Hematopoietic multipotent progenitor cell treated with erythropoietin and hydrocortisone succinate and interleukin-3 and kit ligand, for 8 days (in vitro differentiated cells): ENCODE measurements at places on chromosomes 4 and X.

DNA sequence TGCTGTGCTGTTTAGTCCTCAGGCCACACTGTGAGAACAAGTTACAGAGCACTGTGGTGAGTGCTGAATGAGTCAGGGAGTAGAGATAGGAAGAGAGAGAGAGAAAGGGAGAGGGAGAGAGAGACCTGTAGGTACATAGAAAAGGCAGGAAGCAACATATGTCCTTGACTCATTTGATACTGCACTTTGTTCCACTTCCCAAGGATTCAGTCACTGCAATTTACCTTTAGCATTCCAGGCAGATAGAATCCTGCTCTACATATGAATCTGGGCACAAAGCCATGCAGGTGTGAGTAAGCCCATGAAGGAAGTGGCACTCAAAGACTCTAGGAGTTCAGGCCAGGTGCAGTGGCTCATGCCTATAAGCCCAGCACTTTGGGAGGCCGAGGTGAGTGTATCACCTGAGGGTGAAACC, 1.0 kb upstream of the DAPP1 start:
- DNase-seq: no peak

DNA sequence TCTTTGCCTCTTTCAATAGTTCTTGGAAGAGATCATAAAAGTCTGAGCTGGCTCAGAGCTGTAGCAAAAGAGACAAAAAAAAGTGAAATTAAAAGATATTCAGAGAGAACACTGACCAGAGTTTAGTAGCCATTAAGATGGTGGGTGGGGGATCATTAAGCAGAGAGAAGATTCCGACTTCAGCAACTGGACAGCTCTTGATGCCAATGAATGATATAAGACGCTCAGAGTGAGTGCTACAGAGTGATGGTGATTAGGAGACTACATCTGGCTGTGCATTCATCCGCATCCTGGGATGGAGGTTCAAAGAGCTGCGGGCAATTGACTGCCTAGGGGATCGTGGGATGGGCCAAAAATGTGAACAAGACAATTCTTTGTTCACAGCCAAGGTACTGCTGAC, 178.5 kb downstream of the PACRGL start:
- no peak for DNase-seq

- no peak for DNase-seq
Observed at GRCh38 chr4:40389986-40390385, 54.9 kb downstream of the CHRNA9 start.

GRCh38 chr4:174604198-174604597, 81.9 kb upstream of the HPGD start:
- peak; percentile 4 for DNase-seq

GRCh38 chr4:11632483-11632882, 203.8 kb upstream of the HS3ST1 start:
- DNase-seq: no peak

- no peak for DNase-seq
Observed at GRCh38 chr4:37991623-37992410, 31.6 kb downstream of the PTTG2 start.

DNA sequence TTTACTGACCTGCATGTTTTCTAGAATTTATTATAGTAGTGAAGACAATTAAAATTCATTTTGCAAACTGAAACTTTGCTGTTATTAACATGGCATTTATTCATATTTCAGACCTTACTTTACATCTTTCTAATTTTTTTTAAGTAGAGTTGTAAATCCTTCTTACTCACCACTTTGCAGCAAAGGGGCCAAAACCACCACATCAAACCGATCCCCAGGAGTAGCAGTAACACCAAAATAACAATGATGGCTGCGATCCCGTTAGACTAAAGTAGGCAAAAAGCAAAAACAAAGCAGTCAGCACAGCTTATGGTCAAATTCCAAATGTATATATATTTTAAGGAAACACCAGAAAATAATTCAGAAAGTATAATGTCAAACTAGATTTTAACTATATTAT, 64.7 kb downstream of the ANTXR2 start:
- no peak for DNase-seq

- peak; percentile 29 for DNase-seq
Observed at GRCh38 chr4:116531870-116532269, 553.5 kb downstream of the TRAM1L1 start.

- no peak for DNase-seq
Observed at GRCh38 chrX:119762718-119763117, 4.3 kb downstream of the SOWAHD start.

GRCh38 chr4:31702326-31702725, 982.2 kb downstream of the PCDH7 start:
- DNase-seq: no peak

DNA sequence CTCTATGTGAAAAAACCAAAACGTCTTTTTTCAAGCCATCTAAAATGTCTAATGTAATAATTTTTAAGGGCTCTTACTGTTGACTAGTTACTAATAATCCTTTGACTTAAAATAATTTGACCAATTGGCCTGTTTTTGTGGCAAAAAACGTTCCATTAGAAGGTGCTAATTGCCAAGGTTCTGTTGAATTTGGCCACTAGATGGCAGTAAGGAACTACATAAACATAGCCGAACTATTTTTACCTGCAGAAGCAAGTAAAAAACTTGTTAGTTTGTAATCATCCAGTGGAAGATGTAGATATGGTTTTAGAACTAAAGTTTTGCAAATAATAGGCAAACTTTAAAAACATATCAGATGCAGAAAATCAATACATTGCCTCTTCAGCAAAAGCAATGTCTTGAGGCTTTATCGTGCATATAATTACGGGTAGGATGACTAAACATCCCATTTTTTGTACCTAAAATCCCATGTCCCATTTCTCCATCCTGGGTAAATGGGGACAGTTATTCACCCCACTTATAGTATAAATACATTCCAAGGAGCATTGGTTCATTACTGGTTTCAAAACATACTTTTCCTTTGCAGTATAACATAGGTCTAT, 57.6 kb downstream of the PROM1 start:
- DNase-seq: peak; percentile 69

DNA sequence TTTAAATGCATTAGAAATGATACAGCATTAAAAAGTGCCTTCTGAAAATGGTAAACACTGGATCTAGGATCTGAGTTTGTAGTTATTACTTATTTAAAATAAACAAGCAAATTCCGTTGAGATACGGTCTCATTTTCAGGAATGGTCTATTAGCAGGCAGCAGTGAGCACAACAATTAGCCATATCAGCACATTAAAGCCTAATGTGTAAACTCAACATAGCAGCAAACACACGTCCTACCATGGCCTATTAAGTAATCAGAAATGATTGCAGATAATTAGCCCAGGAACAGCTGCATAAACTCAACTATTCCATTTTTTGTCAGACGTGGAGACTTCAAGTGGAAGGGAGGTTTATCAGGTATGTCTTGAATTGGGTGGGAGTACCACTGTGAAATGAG, 61.8 kb downstream of the NEIL3 start:
- no peak for DNase-seq

DNA sequence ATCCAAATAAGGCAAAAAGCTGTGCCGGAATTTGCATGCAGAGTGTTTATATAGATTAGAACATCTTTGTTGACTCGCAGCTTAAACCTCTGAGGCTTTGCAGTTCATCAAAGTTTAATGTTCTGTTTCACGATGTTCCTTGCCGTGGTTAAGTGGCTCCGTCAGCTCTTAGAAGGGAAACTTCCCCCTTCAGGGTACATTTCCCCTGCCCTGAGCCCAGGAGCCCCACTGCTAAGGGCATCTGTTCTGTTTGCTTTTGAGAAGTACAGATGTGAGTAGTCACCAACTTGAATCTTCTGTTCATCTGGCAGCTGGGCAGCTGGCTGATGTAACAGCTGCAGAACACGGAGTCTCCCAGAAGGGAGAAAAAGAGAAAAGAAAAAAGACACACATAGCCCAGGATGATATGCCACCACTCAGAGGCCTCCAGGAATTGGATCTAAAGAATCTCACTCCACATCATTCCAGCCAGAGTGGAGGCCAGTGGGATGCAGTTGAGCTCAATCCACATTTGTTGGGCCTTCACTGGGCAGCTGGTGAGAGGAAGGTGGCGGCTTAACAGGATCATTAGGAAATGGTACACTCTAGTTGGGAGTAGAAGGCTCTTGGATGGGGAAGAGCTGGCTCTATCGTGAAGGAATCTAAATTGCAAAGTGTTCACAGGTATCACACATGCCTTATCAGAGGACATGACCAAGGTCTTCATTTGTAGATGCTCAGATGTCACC, 178.7 kb upstream of the RBPJ start:
- DNase-seq: no peak

DNA sequence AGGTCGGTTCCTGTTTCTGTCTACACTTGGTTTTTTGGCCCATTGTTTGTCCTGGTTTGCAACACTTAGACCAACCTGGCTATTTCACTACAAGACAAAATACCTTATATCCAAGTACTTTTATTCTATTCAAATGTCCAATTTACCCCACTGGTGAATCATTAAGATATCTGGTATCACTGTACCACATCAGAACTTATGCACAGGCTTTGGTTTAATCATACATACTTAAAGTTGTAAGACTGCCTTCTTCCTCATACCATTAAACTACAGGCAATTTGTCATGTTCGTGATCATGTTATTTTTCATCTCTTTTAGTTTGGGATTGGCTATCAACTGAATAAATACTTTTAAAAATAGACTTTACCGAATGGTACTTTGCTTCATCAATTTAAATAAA, 53.0 kb upstream of the ATOH1 start:
- no peak for DNase-seq

- no peak for DNase-seq
Observed at GRCh38 chr4:84683064-84683850, 100.3 kb downstream of the CDS1 start.

- no peak for DNase-seq
Observed at GRCh38 chr4:167715176-167715575, 377.2 kb upstream of the ANXA10 start.

DNA sequence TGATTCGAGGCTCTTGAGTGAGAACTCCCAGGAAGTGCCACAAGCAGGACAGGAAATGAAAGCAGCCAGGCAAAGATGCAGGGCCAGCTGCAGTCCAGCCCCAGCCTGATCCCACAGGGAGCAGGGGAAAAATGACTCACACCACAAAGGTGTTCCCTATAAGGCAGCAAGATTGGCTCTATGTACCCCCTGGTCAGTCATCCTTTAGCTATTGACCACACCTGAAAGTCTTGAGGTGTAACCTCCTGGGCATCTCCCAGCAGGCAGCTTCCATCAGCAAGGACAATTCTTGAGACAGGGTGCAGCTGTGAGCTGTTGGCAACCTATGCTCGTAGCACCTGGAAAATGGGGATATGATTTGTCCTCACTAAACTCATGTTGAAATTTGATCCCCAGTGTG, 27.9 kb upstream of the EXOC1L start:
- no peak for DNase-seq

DNA sequence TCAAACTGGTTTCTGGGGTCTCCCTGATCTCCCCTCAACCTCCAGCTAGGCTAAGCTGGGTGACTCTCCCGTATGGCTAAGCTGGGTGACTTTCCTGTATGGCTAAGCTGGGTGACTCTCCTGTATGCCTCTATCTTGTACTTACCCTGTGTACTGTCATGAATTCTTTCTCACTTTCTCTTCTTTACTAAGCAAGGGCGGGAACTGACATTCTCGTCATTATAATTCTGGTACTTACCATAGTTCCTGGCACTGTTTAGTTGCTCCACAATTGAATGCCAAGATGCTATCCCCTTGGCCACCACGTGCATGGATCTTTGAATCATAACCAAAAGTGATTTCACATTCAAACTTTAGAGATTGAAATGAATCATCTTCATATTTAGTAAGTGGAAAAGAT, 8.8 kb downstream of the INTU start:
- DNase-seq: no peak

DNA sequence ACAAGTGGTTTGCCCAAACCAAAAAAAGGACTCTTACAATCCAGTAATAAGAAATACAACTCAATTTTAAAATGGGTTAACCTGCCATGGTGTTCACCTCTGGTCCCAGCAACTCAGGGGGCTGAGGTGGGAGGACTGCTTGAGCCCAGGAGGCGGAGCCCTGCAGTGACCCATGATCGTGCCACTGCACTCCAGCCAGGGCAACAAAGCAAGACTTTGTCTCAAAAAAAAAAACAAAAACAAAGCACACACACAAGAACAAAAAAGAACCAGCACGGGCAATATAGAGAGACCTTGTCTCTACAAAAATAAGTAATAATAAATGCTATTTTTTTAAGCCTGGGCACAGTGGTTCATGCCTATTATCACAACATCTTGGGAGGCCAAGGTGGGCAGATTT, 28.7 kb downstream of the ARAP2 start:
- no peak for DNase-seq

DNA sequence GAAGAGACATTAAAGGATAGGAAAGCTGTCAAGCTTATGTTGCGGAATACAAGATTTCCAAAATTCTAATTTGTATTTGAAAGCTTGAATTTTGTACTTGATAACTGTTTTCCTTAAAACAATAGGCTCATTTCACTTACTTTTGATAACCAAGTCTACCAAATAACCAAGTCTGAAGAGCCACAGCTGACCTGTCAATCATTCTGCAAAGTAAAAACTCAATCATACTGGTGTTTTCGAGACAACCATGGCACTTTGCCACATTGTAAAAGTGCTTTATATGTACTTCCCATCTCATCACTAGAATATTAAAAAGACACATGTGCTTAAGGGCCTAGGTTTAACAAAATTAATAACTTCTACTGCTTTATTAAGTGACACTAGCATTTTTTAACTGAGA, 47.9 kb downstream of the LEF1 start:
- no peak for DNase-seq

DNA sequence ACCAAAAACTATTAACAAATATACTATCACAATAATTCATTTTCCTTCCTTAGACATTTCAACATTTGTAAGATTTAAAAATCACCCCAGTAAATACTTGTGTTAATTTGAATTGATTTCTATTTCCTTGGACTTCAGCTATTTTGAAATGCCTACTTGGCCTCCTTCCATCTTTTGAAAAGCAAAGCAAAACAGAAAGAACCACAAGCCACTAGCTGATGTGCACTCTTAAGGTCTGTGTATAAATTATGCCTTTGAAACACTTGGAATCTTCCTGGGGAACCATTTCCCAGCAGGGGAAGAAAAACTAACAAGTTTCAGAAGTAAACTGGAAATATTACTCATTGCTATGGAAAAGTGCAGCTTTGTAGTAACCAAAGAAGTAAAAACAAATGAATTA, 139.8 kb downstream of the CLCN4 start:
- DNase-seq: no peak

- no peak for DNase-seq
Observed at GRCh38 chr4:102116121-102116520, 229.2 kb downstream of the SLC39A8 start.

- no peak for DNase-seq
Observed at GRCh38 chr4:183971929-183972490, 66.9 kb downstream of the STOX2 start.

- peak; percentile 20 for DNase-seq
Observed at GRCh38 chrX:16870862-16871815, 977 bp upstream of the RBBP7 start.

GRCh38 chr4:111905511-111905910, 239.7 kb upstream of the FAM241A start:
- no peak for DNase-seq

- DNase-seq: peak; percentile 40
Observed at GRCh38 chrX:119685225-119686066, 7.5 kb downstream of the SEPTIN6 start.

DNA sequence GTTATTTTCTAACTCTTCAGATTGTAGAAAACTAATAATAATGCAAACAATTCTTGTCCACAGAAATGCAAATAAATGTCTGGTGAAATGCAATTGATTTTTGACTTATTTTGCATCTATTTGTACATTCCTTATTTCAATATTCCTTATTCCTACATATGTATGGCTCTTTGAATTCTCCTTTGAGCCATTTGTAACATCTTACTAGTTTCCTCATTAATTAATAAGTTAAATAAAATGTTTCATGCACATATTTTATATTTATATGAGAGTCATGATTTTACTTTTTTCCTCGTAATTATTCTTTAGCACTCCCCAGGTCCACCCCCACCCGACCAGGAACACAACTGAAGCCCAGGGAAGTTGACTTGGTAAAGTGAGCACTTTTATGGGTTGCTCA, 2.7 kb upstream of the FTHL17 start:
- no peak for DNase-seq
